ENCODE measurements at places on chromosomes 6 and 20.

DNA sequence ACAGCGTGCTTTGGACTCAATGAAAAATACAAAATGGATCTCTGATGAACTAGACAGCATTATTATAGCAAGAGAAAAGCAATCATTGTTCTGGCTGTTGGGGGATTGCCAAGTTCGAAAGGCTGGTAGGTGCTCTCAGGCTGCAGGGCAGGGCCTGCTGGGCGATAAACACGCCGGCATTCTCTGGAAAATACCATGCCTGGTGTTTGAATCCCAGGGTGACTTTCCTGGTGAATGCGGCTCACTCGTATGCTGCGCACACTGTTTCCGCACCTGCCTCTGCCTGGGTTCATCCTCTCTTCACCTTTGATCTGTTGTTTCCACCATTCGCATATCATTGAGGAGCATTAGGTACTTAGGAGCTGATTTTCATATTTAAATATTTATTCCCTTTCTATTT is 37.4 kb downstream of the GCNT2 start:
- DNase-seq: no peak

- no peak for DNase-seq
Observed at GRCh38 chr20:18971574-18971973, 158.0 kb downstream of the SCP2D1 start.

- no peak for DNase-seq
Observed at GRCh38 chr6:75421316-75422023, 72.1 kb downstream of the FILIP1 start.

- DNase-seq: no peak
Observed at GRCh38 chr6:72857791-72858585, 236.1 kb downstream of the KCNQ5 start.

GRCh38 chr20:62048821-62049291 is 16.8 kb downstream of the TAF4 start:
- DNase-seq: no peak

DNA sequence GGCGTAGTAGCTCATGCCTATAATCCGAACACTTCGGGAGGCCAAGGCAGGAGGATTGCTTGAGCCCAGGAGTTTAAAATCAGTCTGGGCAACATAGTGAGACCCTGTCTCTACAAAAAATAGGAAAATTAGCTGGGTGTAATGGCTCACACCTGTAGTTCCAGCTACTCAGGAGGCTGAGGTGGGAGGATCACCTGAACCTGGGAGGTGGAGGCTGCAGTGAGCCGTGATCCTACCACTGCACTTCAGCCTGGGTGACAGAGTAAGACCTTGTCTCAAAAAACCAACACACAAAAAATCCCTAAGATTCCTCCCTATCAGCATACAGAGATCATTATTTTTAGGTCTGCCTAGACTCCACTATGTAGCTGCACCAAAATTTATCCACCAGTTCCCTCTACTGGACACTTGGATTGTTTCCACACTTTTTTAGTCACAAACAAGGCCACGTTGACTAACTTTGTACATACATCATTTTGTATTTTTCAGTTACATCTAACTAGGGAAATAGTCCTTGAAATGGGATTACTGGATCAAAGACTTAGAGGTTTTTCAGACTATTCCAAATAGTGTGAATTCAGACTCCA is 3.6 kb upstream of the PHF1 start:
- no peak for DNase-seq

DNA sequence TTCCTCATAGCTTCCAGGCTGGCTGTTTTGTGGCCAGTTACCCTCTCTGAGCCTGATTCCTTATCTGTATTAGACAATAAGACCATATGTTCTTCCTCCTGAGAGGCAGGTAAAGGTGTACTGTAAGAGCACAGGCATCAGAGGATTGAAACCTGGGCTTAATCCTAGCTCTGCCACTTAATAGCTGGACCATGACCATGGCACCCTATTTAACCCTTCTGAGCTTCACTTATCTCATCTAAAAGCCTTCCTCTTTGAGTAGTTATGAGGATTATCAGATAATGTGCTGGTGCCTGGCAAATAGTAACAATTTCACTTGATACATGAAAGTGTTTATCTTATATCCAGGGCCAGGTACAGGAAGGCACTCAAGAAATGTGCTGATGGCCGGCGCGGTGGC is 34.9 kb downstream of the BCL2L1 start:
- no peak for DNase-seq

GRCh38 chr20:33894798-33895197 is 83.7 kb downstream of the CHMP4B start:
- no peak for DNase-seq

DNA sequence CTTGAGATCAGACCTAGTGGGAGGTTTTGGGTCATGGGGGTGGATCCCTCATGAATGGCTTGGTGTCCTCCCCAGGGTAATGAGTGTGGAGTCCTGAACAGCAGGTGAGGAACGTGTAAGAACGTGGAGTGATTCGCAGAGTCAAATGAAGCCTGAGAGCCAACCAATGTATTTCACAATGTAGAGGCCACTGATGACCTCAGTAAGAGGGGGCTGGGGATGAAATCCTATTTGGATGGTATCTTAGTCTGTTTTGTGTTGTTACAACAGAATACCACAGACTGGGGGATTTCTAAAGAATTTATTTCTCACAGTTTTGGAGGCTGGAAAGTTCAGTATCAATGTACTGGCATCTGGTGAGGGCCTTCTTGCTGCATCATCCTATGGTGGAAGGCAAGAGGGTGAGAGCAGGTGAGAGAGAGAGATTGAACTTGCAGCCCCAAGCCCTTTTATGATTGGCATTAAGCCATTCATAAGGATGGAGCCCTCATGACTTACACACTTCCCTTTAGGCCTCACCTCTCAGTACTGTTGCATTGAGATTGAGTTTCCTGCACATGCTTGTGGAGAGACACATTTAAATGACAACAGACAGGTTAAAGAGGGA is 47.3 kb upstream of the HIVEP1 start:
- DNase-seq: no peak

GRCh38 chr6:87539554-87539953 is 50.2 kb downstream of the RARS2 start:
- no peak for DNase-seq

DNA sequence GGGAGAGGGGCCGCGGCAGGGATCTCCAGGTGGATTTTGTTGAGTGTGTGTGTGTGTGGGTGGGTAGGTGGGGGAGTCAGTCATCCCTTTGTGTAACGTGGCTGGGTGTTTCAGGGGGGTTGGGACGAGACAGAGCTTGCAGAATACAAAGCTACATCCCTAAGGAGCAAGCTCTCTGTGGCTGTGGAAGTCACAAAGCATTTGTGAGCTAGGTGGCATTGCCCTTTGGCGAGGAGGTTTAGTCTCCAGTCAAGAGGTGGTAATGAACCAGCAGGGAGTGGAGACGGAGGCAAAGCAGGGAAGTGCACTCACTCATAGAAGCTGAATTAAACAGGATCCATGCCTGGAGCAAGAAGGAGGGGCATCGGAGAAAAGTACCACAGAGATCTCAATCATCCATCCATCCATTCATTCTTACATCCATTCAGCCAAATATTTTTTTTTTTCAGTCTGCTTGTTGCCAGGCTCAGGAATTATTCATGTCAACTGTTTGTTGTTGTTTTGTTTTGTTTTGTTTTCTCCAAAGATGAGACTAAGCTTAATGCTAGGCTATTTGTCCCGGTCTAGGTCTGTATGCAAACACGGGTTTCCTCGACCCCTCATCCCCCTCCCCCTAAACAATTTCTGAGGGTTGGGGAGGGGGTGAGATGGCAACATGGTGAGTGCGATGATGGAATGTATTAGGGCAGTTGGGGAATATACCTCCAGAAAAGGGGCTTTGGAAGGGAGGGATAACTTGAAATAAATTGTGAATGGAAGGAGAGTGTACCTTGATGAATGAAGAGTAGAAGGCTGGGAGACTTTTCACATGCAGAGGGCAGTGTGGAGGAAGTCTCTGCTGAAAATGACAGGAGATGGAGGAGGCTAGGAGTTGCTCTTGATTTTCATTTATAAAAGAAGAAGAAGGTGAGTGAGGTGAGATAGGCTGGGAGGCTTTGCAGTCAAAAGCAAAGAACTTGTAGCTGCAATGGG is 1.0 kb downstream of the HCRTR2 start:
- DNase-seq: no peak

DNA sequence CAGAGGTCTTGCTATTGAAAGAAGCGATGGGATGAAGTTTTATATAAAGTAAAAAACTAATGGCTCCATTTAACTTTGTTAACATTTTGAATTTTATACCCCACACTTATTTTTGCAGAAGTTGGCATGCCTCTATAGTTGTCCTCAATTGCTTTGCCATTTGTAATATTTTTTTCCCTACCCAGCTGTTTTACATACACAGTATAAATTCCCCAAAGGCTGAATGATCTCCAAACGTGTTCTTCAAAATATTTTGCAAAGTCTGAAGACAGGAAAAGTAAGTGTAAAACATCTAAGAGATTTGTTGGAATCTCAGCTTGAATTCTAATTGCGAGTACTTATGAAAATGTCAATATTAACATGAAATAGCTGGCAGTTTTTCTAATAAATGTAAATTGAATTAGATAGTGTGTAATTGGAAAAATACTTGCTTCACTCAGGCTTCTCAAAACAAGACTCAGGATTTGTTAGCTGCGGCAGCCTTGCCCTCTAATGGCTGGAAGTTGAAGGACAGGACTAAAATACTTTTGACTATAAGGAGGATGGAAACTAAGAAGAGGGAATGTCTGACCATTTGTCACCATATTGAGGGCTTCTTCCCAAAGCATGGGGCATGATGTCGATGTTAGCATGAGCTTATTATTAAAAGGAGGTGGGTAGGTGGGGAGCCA is 226.8 kb downstream of the UST start:
- DNase-seq: no peak

Data from stimulated activated CD4-positive, alpha-beta T cell treated with anti-CD3 and anti-CD28 coated beads, TNF-alpha, amount 100 ng/mL, for 1 hour (primary cell).